Fibroblast of lung (primary cell): ENCODE measurements at places on chromosomes 4 and X. TPM values are rescaled to one million over a fixed set of nuclear protein-coding genes. Genes with fewer than 3 reads are reported as not detected.

- H3K27me3 ChIP-seq = no peaks in the 10 kb centered on the region
- DNase-seq = no peak
- H3K4me3 ChIP-seq = no peak overlapping the region
Measured at GRCh38 chr4:109121561-109121960, 180.9 kb downstream of the COL25A1 start.

- H3K27me3 ChIP-seq = no peaks in the 10 kb centered on the region
- no peak overlapping the region for H3K4me3 ChIP-seq
- no peak for DNase-seq
- H3K36me3 ChIP-seq = no peaks in the 10 kb centered on the region
- H3K4me1 ChIP-seq = no peaks in the 10 kb centered on the region
- no peak overlapping the region for H3K27ac ChIP-seq
Measured at GRCh38 chr4:162126729-162127128, 37.1 kb downstream of the FSTL5 start.

The FAM184B gene
- under 0.01 TPM in 1 of 2 replicates, not detected in the other for total RNA-seq

DNA sequence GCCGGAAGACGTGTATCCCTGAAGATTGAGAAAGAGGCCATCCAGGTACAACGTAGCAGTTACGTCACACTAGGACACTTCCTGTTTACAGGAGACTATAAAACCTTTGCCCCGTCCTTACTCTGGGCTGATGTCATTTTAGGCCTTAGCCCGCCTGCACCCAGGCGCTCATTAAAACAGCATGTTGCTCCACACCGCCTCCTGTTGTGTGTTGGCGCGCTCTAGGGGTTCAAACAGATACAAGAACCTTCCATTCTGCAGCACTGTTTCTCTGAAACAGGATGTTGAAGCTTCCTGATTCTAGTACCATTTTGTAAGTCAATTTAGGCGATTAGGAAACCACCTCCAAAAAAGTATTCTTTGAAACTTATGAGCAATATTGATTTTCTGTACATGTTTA is 722.1 kb downstream of the PCDH7 start:
- H3K36me3 ChIP-seq = no peaks in the 10 kb centered on the region
- no peak overlapping the region for H3K4me3 ChIP-seq
- H3K27me3 ChIP-seq = no peaks in the 10 kb centered on the region
- no peaks in the 10 kb centered on the region for H3K4me1 ChIP-seq
- no peak overlapping the region for H3K27ac ChIP-seq
- no peak for DNase-seq

DNA sequence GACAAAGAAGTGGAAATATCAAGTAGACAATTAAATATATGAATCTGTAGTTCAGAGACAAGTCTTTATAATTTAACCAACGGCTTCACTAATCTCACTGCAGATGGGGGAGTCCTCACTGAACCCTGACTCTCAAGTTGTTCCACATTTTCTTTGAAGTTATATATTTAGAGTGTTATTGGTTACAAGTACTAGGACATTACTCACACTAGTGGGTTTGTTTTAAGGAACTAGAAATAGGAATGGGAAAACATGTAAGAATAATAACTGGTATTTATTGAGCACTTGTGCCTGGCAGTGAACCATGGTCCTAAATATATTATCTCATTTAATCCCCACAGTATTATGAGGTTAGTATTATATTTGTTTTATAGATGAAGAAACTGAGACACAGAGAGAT is 22.0 kb downstream of the MND1 start:
- DNase-seq = no peak
- no peaks in the 10 kb centered on the region for H3K27me3 ChIP-seq
- H3K36me3 ChIP-seq = peaks cover 1% of the 10 kb centered on the region
- H3K4me3 ChIP-seq = no peak overlapping the region
